Brain pericyte (primary cell): ENCODE measurements at places on chromosomes 3 and 15.

GRCh38 chr3:122619040-122619439, 41.6 kb downstream of the PARP15 start:
- DNase-seq, result no peak

GRCh38 chr3:10420745-10421475, 84.5 kb downstream of the ATP2B2 start:
- DNase-seq, result no peak

GRCh38 chr3:12230406-12230805, 58.5 kb upstream of the PPARG start:
- DNase-seq, result no peak

DNA sequence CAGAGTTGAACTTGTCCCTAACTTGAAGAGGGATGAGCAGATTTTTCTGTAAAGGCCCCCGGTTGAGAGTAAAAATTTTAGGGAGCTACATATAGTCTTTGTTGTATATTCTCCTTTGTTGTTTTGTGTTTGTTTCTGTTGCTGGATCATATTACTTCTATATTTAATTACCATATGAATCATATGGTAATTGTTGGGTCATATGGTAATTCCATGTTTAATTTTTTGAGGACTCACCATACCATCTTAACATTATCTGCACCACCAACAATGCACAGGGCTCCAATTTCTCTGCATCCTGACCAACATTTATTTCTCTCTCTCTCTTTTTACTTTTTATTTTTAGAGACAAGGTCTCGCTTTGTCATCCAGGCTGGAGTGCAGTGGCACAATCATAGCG, 7.4 kb upstream of the ZFYVE19 start:
- DNase-seq, result no peak

DNA sequence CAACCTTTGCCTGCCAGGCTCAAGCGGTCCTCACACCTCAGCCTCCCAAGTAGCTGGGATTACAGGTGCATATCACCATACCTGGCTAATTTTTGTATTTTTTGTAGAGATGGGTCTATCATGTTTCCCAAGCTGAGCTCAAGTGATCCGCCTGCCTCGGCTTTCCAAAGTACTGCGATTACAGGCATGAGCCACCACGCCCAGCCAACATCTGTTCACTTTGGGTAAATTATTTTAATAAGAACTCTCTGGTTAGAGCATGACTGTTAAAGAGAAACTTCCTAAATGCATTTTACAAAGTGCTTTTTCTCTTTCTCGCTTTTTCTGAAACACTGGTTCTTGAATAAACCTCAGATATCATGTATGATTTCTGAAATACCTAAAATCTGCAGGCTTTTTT, 172.5 kb downstream of the PTPRG start:
- no peak for DNase-seq

DNA sequence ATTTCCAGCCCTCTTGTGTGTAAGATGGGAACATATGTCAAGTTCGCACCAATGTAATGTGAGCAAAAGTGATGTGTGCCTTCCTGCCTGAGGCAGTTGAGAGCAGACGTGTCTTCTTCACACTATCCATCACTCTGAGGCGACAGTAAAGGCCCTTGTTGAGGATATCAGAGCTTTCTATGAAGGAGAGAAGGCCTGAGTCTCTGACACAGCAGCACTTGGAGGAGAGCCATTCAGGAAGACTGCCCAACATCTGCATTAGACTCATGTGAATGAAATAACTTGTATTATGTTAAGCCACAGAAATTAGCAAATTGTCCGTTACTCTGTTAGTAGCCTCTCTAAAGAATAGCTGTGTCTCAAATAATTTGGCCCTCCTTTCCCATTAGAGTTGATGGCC, 108.8 kb upstream of the CCDC54 start:
- DNase-seq, result no peak

DNA sequence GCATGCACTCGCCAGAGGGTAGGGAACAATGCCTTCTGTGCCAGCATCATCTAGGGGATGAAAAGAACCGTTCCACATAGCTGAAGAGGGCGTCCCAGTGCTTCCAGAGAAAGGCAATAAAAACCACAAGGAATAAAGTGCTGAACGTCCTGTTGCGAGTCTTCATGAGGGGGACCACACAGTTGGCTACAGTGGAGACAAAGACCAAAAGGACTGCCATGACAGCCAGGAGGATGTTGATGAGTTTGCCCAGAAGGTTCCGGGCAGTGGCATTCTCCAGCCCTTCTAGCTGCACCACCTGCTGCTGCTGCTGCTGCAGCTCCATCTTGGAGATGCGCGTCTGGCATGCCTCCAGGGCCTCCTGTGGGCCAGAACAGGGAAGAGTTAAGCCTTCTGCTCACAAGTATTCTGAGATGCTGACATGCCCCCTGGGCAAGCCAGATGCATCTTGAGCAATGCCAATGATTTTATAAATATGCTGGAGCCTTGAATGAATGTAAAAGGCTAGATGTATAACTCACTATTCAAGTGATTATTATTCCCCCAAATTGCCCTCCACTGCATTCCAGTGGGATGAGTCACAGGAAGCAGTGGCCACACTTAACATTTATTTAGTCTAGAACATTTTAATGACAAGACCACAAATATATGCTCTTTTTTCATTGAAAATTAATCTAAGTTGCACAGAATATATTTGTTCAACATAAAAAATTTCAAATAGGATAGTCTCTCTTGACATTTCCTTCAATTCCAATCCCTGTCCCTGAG, 45.1 kb upstream of the PLXND1 start:
- DNase-seq, result peak; percentile 71

GRCh38 chr3:197516517-197516889, 39.3 kb downstream of the BDH1 start:
- no peak for DNase-seq

- DNase-seq, result no peak
Measured at GRCh38 chr3:46944191-46944590, 32.4 kb downstream of the CCDC12 start.

- no peak for DNase-seq
Measured at GRCh38 chr3:99373088-99373845, 265.1 kb upstream of the COL8A1 start.

GRCh38 chr3:79947957-79948356, 180.2 kb upstream of the ROBO1 start:
- DNase-seq, result no peak

DNA sequence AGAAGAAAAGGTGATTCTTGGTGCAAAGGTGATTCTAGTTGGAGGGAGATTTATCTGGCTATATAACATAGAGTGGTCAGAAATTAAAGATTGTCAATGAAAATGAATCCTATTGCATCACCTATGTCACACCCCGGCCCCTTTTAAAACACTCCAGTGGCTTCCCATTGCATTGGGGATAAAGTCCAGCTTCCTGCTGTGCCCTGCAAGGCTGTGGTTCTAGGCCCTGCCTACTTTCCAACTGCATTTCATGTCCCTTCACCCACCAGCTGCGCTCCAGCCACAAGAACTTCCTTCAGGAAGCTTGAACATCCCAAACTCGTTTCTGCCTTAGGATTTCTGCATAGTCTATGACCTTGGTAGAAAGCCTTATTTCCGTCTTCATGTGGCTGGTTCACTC, 118.7 kb upstream of the UMPS start:
- no peak for DNase-seq

DNA sequence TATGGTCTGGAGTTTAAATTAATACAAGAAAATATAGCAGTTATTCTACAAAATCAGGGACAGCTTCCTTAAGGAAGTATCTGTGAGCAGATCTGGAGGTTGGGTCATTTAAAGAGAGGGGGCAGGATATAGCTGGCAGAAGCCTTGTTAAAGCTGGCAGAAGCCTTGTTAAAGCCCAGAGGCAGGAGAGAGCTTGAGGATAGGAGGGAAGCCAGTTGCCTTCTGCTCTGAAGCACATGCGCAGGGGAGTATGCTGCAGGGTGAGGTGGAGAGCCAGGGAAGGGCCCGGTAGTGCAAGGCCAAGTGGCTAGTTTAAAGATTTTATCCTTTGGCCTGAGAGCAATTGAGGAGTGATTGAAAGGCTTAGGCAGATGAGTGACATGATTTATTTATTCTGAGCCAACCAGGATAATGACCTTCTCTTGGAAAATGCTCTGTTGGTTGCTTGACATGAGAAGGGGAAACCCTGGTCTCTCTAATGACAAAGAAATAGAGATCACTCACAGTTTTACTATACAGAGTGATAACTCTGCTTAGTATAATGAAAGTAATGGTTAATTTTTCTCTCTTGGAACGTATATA, 3.9 kb downstream of the EAF1 start:
- no peak for DNase-seq

DNA sequence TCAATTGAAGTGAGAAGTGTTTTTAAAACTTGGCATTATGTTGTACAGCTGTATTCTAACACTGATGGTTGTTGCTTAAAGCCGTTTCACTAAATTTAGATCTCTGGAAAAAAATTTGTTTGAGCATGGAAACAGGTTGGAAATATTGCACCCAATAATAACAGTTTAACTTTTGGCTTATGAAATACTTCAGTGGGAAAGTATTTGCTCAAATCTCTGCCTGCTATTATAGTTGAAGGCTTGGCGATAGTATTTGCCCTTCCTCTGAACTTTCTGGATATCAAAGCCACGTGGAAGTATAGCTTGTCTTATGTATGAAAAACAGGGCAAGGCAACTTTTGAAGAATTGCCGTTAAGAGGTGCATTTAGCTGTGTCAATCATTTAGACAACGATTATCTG, 270.3 kb upstream of the LRRFIP2 start:
- DNase-seq, result no peak

- no peak for DNase-seq
Measured at GRCh38 chr3:81726132-81726531, 35.3 kb downstream of the GBE1 start.

DNA sequence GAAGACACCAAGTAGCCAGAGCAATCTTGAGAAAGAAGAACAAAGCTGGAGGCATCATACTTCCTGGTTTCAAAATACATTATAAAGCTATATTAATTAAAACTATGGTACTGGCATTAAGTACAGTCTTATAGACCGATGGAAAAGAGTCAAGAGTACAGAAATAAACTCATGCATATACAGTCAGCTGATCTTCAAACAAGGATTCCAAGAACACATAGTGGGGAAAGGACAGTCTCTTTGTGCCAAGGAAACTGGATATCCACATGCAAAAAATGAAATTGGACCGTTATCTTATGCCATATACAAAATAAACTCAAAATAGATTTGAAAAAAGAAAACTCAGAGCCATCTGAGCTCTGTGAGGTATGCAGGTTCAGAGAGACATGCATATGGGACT, 57.4 kb downstream of the SERP1 start:
- no peak for DNase-seq

- DNase-seq, result no peak
Measured at GRCh38 chr3:41682382-41682781, 279.5 kb downstream of the ULK4 start.

DNA sequence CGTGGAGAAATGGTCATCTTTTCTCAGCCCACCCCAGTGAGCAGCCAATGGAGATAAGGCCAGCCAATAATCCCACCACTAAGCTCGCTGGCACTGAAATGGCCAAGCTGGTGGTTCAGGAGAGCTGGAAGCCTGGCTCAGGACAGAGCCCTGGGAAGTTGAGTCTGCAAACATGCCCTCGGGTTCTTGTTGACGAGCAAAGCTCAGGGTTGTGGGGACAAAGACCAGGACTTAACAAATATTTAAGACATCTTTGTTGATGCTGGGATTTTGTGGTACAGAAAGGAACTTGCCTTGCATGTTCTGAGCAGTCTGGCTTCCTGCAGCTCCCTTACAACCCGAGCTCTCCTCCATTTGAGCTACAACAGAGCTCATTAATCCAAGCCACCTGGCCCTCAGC, 4.4 kb downstream of the FAH start:
- no peak for DNase-seq

- DNase-seq, result no peak
Measured at GRCh38 chr3:46660003-46660402, 33.5 kb downstream of the ALS2CL start.

GRCh38 chr15:81807806-81808205, 238.0 kb downstream of the MEX3B start:
- DNase-seq, result no peak

GRCh38 chr3:131143802-131144201, 117.1 kb downstream of the NEK11 start:
- DNase-seq, result no peak

DNA sequence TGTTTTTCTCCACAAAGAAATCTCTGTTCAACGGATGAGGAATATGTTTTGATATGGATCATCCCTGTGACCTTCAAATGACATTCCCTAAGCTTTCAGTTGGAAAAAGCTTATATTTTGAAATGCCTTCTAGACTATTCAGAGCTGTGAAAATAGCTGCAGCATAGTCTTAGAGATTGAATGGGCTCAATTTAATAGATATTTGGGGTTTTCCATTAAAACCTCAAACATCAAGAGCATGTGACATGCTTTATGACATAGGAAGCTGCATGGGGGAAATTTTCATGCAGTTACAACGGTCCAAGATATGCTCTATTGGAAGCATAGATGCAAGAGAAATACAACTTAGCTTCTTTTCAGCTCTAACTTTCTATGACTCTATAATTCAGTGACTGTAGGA, 102.8 kb downstream of the LSAMP start:
- DNase-seq, result no peak

DNA sequence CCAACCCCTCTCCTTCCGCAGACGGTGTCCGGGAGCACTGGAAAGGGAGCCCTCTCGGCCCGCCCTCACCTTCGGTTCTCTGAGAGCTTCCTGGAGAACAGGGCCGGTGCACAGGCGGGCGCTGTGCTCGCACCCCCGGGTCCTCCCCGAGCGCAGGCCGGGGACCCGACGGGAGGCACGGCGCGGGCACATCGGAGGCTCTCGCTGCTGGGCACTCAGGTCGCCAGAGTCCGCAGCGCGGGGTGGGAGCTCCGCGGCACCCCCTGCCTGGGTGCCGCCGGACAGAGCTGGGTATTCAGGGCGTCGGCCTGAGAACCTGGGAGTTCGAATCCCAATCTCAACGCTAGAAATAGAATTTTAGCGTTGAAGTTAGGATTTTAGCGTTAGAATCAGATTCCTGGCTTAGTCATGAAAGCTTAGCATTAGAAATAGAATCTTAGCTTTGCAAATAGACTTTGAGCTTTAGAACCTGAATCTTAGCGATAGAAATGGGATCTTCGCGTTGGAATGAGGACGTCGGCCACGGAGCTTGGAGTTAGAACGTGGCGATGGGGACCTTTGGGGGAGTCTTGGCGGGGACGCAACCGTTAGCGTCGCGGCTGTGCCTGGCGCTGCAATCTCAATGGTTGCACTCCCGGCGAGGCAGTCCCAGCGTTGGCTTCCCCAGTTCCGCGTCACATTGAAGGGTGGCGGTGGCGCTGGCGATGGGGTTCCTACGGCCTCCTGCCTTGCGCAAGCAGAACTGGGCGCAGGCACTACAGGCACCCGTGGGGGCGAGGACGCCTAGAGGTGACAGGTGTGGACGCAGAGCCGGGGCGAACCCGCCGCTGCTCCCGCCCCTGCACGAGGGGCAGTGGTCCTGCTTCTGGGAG, 549 bp downstream of the TRH start:
- DNase-seq, result no peak

DNA sequence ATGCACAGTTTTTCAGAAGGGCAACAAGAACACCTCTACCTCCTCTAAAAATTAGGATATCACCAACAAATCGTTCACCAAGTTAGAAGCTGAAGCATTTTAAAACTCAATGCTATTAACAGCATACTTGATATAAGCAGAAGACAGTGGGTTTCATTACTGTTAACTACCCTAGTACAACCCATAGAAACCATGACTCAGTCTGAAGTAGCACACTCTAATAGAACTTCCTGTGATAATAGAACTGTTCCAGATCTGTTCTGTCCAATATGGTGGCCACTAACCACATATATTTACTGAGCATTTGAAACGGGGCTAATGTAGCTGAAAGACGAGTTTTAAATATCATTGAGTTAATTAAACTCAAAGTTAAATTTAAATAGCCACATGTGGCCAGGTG, 1075.6 kb downstream of the FHIT start:
- DNase-seq, result no peak

GRCh38 chr15:62848632-62849050, 193.9 kb upstream of the TPM1 start:
- no peak for DNase-seq

GRCh38 chr3:38907426-38907825, 91.4 kb upstream of the SCN10A start:
- no peak for DNase-seq
